ENCODE measurements at places on chromosomes 5 and 9.

GRCh38 chr5:99827136-99827535, 708.0 kb upstream of the FAM174A start:
- DNase-seq = no peak

DNA sequence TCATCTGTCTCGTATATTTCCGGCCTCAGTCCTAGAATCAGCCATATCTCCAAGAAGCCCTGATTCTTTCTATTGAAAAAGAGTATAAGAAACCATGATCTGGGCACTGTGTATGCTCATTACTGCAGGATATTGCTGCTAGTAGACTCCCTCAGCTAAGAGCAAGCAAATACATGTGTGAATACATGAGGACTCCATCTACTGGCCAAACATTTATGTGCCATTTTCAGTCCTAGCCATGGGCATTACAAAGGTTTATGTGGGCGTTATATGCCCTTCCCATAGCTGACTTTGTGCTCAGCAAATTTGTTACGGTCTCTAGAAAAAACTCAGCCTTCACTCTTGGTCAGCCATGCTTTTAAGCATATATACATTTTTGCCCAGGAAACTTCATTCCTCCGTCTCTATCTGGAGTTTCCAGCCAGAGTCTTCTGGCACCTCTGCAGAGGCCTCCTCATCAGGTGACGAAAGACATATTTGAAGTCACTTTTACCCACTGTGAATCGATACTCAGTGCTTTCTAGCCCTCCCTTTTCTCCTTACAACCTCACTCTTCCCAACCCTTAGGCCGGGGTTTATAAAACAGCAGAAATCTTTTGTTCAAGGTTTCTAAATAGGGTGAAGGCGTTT, 1495.6 kb upstream of the CDH6 start:
- DNase-seq = peak; percentile 7

GRCh38 chr5:164139423-164139822, 634.0 kb downstream of the MAT2B start:
- DNase-seq = no peak

DNA sequence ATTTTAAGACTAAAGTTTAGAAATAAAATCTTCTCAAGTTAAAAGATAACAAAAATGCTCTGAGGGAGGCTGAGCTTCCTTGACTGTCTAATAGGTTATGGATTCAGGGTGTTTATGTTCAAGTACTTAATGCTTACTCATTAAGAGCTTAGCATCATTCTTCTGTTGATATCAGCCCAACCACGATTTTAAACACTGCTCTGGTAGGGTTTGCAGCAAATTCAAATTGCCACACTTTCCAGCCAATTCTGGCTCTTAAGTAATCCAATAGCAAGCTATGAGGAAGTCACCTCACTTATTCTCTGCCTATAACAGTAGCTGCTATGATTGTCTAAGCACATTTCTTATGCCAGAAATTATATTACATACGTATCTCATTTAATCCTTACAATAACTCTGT, 191.0 kb upstream of the KIF2A start:
- DNase-seq = no peak

GRCh38 chr5:82244854-82245635, 33.1 kb downstream of the RPS23 start:
- no peak for DNase-seq

- no peak for DNase-seq
Observed at GRCh38 chr9:101650142-101650541, 55.4 kb upstream of the PPP3R2 start.

DNA sequence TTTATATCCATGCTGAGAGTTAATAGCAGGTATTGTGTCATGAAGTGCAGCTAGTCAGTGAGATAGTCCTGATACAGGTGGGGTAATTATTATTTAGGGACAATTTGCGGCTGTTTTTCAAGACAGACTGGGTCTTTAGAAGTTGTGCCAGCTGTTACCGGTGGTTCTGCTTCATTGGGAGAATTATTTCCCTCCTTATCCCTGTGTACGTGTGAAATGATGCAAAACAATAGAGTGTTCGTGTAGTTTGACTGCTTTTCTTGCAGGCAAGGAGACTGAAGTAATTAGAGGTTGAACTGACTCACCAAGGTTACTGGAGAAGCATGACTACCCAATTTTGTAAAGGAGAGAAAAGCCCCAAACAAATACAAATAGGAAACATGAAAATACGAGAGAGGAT, 101.7 kb downstream of the ARRDC3 start:
- no peak for DNase-seq

DNA sequence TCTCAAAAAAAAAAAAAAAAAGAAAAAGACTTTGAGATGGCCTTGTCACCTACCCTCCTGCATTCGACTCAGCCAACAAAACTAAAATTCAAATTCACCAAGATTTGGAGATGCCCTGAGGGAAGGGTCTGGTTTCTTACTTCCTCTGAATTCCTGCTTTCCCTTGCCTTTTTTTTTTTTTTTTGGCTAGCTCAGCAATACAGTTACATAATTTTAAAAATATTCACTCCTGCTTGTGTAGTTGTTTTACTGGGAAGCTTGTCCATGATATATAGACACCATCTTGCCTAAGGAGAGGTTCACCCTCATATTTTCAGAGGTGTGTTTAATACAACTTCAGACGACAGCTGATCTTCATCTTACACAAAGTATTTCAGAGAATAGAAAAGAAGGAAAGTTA, 21.3 kb upstream of the SERINC5 start:
- DNase-seq = no peak

DNA sequence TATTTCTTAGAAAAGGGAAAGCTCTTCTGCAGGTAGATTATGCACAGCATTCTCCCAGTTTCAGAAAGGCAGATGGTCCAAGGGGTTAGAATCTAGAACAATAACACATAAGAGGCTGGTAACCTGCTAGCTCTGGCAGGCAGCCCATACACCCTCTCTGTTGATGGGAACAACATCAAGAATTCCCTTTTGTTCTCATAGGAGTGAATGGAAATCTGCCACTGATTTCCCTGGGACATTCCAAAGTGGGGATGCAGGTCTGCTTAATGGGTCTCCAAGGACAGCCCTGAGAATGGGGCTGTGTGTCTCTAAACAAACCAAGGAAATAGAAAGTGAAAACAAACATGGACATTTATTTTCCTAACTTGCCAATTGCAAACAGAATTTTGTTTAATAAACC, 456.8 kb downstream of the EBF1 start:
- no peak for DNase-seq

DNA sequence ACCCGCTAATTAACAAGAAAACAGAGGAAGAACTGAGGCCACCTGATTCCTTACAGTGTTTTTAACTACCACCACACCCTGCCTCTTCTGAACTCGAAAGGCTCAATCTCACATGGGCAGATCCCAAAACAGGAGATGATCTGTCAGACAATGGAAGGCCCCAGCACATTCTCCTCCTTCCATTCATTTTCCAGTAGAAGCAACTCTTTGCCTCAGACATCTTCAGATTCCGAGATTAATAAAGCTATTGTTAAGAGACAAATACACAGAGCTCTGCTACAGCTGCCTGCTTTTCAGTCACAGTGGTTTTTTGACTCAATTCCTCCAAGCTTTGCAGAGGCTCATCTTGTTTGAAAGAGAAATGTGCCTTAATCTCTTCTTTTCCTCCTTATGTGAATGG, 127.2 kb upstream of the ADAMTSL1 start:
- DNase-seq = no peak

- DNase-seq = no peak
Observed at GRCh38 chr9:126619361-126620135, 5.8 kb downstream of the LMX1B start.

DNA sequence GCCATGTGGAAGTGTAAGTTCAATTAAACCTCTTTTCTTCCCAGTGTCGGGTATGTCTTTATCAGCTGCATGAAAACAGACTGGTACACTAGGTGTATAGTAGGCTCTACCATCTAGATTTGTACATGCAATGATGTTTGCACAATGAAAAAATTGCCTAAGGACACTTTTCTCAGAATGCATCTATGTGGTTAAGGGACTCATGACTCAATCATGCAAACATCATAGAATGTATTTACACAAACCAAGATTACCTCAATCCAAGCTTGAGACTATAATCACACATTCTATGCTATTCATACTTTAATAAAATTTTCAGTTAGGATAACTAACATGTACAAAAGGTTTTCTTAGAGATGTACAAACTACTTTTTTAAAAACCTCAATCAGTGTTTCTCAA, 1164.5 kb downstream of the CDH12 start:
- no peak for DNase-seq

GRCh38 chr9:118836891-118837290, 532.3 kb downstream of the BRINP1 start:
- no peak for DNase-seq

- DNase-seq = no peak
Observed at GRCh38 chr5:51159164-51159563, 224.1 kb upstream of the ISL1 start.

DNA sequence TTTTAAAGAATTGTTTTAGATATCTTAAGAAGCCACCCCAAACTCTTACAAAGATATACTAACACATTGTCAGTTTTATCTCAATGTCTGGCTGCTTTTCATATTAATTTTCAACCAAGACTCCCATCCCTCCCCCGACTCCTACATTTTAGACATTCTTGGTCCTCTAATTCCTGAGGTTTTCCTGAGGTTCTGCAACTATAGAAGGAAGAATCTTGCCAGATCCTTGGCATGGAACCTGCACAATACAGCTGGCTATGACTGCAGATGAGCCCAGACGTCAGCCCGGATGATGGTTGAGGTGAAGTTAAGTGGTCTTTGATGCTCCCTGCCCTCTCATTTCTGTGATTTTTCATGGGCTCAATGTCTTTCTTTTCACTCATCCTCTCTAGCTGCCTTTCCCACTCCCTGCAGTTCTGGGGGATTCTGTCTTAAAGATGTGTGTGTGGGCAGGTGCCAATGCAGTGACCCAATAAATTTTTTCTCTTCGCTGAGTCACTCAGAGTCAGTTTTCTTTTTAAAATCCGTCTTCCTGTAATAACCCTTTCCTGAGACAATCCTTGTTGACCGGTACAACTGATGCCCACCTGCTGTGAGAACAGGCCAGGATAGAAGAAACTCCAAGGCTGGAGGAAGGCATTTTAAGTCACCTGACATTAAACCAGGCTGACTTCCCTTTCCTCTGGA, 237.8 kb upstream of the GAS1 start:
- no peak for DNase-seq

- DNase-seq = no peak
Observed at GRCh38 chr9:137055385-137056364, 1.8 kb upstream of the ENTPD2 start.

DNA sequence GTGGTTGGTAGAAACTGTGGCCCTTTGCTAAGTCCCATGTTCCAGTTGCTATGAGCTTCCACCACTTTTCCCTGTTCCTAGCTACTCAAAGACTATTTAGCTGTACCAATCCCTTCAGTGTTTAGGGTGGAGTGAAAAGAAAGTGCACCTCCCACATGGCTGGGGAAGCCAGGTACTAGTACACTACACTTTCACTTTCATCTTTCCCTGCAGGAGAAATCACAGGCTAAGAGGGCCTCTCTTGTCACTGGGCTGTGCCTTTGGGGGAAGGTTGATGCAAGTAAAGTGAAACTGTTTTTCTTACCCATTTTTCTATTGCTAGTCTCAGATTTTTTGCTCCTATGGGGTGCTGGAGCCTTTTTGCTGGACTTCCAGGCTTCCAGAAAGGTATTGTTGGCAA, 33.5 kb upstream of the CKS2 start:
- DNase-seq = no peak
